ENCODE measurements at places on chromosomes 11 and 22. TPM values are rescaled to one million over a fixed set of nuclear protein-coding genes. Genes with fewer than 3 reads are reported as not detected.

Gene RIC3
- not detected for total RNA-seq

Gene OR8D4
- total RNA-seq = not detected

Gene HMOX1
- total RNA-seq = 54.3 TPM

Gene LMNTD2
- total RNA-seq = 2.5 TPM

Gene OR52E8
- total RNA-seq = not detected

Gene USP28
- 45.2 TPM for total RNA-seq

Gene HSPB2
- 0.31 TPM for total RNA-seq

Gene IL17RA
- total RNA-seq = 10.5 TPM

Gene MRPL17
- total RNA-seq = 63.6 TPM

Gene MIOX
- total RNA-seq = not detected

Gene SNU13
- 89.8 TPM for total RNA-seq

Gene PATE4
- not detected for total RNA-seq

Gene TRIM34
- total RNA-seq = 19.3 TPM

Gene CHADL
- under 0.01 TPM for total RNA-seq

Gene OR52A1
- not detected for total RNA-seq

Gene NPTXR
- total RNA-seq = 0.69 TPM

Gene GTSE1
- 13.1 TPM for total RNA-seq

Gene STK33
- total RNA-seq = 1.1 TPM

Gene PHETA2
- 9.1 TPM for total RNA-seq

Gene GPHA2
- not detected for total RNA-seq

Gene SLCO2B1
- total RNA-seq = 5.3 TPM

Gene APOBEC3B
- total RNA-seq = 10.2 TPM

Gene AAMDC
- total RNA-seq = 14.7 TPM

Gene ATP5MG
- total RNA-seq = 42.9 TPM
